Glutamatergic neuron (in vitro differentiated cells): ENCODE measurements at places on chromosomes 13 and 19.

- H3K27ac ChIP-seq, result no peak overlapping the region
- H3K36me3 ChIP-seq, result no peaks in the 10 kb centered on the region
- no peak for DNase-seq
- H3K4me1 ChIP-seq, result no peaks in the 10 kb centered on the region
- H3K4me3 ChIP-seq, result no peak overlapping the region
Observed at GRCh38 chr19:16043156-16043757, 33.0 kb upstream of the TPM4 start.

- H3K27me3 ChIP-seq, result peaks cover 8% of the 10 kb centered on the region
- H3K36me3 ChIP-seq, result no peaks in the 10 kb centered on the region
- no peaks in the 10 kb centered on the region for H3K4me1 ChIP-seq
- H3K4me3 ChIP-seq, result no peak overlapping the region
- no peak for DNase-seq
- H3K27ac ChIP-seq, result no peak overlapping the region
Observed at GRCh38 chr19:3412066-3412465, 45.7 kb downstream of the NFIC start.

GRCh38 chr19:29845574-29846176 is 33.9 kb downstream of the CCNE1 start:
- H3K4me3 ChIP-seq, result peak overlapping the region; percentile 97
- H3K27ac ChIP-seq, result peak overlapping the region; percentile 53
- H3K4me1 ChIP-seq, result peaks cover 7% of the 10 kb centered on the region
- DNase-seq, result no peak

DNA sequence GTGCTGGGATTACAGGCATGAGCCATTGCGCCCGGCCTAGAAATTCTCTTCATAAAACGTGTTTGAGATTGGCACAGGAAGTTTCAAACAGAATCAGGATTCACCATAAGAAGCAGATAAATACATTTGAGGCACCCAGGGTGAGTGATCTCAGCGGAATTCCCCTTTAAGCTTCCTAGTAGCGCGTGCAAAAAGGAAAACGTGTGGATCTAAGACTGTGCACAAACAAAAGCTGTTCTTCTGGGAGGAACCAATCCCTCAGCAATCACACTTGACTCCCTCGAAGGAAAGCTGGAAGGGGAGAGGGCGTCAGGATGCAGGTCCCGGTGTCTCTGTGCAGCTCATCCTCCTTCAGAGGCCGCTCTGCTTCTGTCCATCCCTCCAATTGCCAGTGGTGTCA is 15.5 kb downstream of the MCF2L start:
- H3K36me3 ChIP-seq, result peaks cover 4% of the 10 kb centered on the region
- H3K4me3 ChIP-seq, result no peak overlapping the region
- DNase-seq, result no peak
- peaks cover 13% of the 10 kb centered on the region for H3K27me3 ChIP-seq

DNA sequence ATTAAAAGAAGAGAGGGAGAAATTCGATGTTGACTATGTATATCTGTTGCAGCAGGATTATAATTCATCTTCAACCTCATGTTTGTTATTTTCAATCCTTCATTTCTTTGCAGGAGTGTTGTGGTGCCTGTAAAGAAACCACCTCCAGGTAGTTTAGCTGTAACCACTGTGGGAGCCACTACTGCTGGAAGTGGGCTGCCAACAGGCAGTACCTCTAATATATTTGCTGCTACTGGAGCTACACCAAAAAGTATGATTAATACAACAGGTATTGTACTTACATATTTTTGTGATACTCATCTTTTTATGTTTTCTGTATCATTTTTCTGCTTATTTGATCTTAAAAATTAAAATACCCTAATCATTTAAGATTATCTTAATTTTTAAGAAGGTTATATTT is 266.5 kb downstream of the NBEA start:
- peaks cover 9% of the 10 kb centered on the region for H3K36me3 ChIP-seq
- no peak overlapping the region for H3K4me3 ChIP-seq
- no peaks in the 10 kb centered on the region for H3K4me1 ChIP-seq
- no peak overlapping the region for H3K27ac ChIP-seq

GRCh38 chr13:95323930-95324662 is 22.8 kb upstream of the ABCC4 start:
- no peaks in the 10 kb centered on the region for H3K4me1 ChIP-seq
- no peaks in the 10 kb centered on the region for H3K36me3 ChIP-seq
- DNase-seq, result no peak
- no peak overlapping the region for H3K4me3 ChIP-seq
- peaks cover 2% of the 10 kb centered on the region for H3K27me3 ChIP-seq

GRCh38 chr19:16599655-16600346 is 27.6 kb upstream of the SLC35E1 start:
- DNase-seq, result no peak
- no peak overlapping the region for H3K4me3 ChIP-seq
- no peak overlapping the region for H3K27ac ChIP-seq
- peaks cover 4% of the 10 kb centered on the region for H3K27me3 ChIP-seq

DNA sequence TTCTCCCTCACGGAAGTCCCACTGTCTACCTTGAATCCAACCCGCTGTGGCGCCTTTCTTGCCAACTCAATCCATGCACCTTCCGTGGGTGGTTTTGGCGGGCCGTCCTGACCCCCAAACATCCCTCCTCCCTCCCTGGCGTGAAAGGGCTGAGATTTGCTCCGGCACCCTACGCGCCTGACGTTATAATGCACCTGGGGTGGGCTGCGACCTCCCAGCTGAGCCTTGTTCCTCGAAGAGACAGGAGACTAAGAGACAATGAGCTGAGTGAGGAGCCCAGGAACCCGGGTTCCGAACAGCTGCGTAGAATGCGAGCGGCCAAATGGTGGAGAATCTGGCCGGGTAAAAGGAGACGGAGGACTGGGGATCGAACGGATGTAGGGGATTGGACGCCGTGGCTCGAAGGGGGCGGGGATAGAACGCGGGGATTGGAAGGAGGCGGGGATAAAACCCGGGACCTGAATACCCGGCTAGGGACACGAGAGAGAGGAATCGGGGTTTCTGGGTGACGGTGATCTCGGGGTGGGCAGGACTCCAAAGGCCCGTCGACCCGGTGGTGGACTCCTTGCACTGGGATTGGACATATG is at the start of gene CPT1C:
Gene CPT1C, plus strand, starts transcription at position 461 of the 587 bp plus-strand sequence. CDS start 1,137 bp downstream, outside the sequence.
- H3K27me3 ChIP-seq, result peaks cover 18% of the 10 kb centered on the region
- peak within 1 kb of the TSS; percentile 98 for H3K27ac ChIP-seq
- H3K4me3 ChIP-seq, result peak within 1 kb of the TSS; percentile 99
- peaks cover 10% of the 10 kb centered on the region for H3K4me1 ChIP-seq
- no peaks in the 10 kb centered on the region for H3K36me3 ChIP-seq
- DNase-seq, result peak; percentile 93

- H3K27ac ChIP-seq, result no peak overlapping the region
- no peaks in the 10 kb centered on the region for H3K4me1 ChIP-seq
- no peaks in the 10 kb centered on the region for H3K36me3 ChIP-seq
- no peak overlapping the region for H3K4me3 ChIP-seq
- DNase-seq, result peak; percentile 35
Observed at GRCh38 chr19:4232614-4233281, 3.4 kb downstream of the EBI3 start.

- no peak overlapping the region for H3K27ac ChIP-seq
- no peaks in the 10 kb centered on the region for H3K4me1 ChIP-seq
- peaks cover 1% of the 10 kb centered on the region for H3K27me3 ChIP-seq
Observed at GRCh38 chr13:36275190-36276002, 22.2 kb downstream of the CCDC169 start.

GRCh38 chr19:45971260-45971902 is 2.3 kb downstream of the NOVA2 start:
- peaks cover 14% of the 10 kb centered on the region for H3K36me3 ChIP-seq
- peaks cover 38% of the 10 kb centered on the region for H3K4me1 ChIP-seq
- H3K27ac ChIP-seq, result peak overlapping the region; percentile 87
- DNase-seq, result no peak
- H3K4me3 ChIP-seq, result peak overlapping the region; percentile 99

DNA sequence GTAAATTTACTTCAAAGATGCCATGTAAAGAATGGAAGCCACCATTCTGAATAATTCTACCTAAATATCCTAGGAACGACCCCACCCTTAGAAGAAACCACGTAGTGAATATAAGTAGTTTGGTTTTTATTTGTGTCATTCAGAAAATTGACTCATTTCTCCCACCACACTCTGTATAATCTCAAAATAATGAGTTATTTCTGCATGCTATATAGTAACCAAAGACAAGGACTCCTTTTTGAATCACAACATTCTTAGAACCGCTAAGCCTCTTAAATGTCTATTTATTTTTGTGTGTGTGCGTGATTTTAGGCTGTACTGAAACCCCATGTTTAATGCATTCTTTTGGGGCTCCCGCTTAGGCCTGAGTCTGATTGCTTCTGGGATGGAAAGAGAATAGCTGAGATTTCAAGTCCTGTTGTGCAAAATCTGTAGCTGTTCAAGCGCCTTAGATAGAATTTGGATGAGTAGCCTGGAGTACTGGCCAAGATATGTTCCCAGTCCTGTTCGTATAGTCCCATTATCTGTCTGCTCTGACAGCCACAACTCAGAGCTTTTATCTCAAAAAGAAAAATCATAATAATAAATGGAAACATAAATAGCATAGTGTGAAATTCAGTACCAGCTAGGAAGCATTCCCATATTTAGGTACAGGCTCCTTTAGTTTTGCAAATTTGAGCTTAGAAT is 532.4 kb upstream of the NBEA start:
- H3K27ac ChIP-seq, result no peak overlapping the region
- no peaks in the 10 kb centered on the region for H3K27me3 ChIP-seq
- DNase-seq, result no peak
- peaks cover 3% of the 10 kb centered on the region for H3K4me1 ChIP-seq
- H3K36me3 ChIP-seq, result peaks cover 6% of the 10 kb centered on the region
